Stimulated activated CD4-positive, alpha-beta T cell treated with anti-CD3 and anti-CD28 coated beads, Interleukin-2, amount 100 ng/mL, for 24 hours (primary cell): ENCODE measurements at places on chromosomes 11 and 22.

DNA sequence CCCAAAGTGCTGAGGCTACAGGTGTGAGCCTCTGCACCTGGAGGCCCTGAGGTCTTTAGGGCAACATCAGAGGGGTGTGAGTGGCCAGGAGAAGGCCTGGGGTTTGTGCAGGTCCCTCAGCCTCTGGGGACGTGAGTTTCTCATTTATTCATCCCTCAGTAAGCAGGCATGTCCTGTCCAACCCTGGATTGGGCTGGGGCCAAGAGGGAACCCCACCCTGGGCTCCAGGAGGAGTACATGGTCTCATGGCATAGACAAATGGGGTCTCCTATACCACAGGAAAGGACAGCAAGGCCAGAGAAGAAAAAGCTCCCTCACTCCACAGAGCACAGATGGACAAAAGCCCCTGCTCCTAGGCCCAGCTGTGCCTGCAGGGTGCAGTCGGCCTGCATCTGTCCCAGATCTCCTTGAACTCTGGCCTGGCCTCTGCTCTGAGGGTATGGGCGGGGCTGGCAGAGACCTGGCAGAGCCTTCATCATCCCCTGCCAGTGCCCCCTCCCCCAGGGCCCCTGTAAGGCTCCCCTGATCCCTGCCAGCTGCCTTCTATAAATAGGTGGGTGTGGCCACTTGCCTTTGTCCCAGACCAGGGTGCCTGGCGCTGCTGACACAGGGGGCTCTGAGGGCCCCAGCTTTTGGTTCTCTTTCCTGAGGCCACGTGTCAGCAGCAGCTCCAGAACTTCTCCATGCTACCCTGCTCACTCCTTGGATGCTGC lies 34.6 kb downstream of the A4GALT start:
- no peak for DNase-seq

DNA sequence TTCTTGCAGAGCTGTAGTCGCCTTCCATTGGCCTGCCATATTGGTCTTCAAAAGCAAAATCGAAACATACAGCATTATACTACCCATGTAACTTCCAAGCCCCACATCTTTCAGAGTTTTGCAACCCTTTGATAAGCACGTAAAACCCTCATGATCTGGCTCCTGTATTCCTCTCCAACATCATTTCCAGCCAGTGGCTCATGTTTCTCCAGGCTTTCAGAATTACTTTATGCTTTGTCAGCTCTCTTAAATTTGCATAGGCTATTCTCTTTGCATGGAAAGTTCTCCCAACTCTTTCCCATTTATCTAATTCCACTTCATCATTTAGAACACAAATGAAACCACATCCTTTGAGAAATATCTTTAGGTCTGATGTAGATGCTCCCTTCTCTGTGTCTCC lies 67.8 kb upstream of the DDI1 start:
- DNase-seq = no peak

DNA sequence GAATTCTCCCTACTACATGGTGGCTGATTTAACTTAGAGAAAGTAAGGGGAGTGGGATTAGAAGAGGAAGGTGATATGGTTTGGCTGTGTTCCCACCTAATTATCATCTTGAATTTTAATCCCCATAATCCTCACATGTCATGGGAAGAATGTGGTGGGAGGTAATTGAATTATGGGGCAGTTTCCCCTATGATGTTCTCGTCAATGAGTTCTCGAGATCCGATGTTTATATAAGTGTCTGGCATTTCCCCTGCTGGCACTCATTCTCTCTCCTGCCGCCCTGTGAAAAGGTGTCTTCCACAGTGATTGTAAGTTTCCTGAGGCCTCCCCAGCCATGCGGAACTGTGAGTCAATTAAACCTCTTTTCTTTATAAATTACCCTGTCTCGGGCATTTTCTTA lies 169.3 kb downstream of the CASP12 start:
- DNase-seq = no peak

- peak; percentile 56 for DNase-seq
Observed at GRCh38 chr11:122656631-122657101, 1.1 kb downstream of the UBASH3B start.

DNA sequence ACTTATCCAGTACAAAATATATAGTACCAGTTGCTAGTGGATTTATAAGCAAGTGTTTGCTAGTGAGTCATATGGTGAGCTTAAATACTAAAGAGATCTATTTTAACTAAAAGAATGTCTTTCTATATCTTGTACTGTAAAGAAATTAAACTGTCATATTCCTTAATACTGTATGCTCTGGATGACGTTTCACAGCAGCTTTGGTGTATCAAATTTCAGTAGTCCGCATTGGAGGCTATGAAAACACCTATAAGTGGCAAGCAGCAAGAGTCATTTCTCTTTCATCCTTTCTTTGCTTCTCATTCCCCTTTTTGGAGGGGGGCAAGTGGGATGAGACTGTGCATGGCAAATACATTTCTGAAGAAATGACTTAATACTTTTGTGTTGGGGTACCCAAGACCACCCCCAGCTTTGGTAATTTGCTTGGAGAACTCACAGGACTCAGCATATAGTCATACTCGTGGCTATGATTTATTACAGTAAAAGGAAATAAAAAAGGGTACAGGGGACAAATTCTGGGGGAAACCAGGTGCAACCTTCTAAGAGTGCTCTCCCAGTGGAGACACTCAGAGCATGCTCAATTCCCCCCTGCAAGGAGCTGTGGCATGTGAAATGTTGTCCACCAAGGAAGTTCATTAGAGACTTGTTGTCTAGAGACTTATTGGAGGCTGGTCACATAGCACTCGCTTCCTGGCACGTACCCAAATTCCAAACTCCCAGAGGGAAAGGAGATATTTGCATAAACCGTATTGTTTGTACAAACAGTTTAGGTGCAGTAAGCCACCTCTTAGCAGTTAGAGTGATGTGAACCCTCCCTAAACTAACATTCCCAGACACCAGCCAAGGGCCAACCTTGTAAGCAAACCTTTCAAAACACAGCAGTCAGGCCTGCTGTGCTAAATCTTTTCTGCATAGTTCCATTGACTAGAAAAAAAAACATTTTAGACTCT lies 210.8 kb downstream of the PGR start:
- DNase-seq = no peak

DNA sequence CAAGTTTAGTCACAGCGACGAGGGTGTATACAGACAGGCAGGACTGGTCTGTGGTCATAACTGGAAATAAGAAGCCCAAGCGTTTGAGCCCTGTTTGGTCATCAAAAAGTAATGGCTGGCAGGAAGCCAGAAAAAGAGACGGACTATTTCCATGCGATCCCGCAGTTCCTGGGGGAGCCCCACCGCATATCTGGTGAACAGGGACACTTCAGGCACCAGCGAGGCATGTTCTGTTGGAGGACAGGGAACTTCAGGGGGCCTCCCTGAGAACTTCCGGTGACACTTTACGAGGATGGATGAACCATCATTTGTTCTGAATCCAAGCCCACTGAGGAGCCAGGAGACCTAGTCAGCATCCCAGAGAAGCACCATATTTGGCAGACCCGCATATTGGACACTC lies 29.7 kb upstream of the TRIM29 start:
- DNase-seq = no peak

DNA sequence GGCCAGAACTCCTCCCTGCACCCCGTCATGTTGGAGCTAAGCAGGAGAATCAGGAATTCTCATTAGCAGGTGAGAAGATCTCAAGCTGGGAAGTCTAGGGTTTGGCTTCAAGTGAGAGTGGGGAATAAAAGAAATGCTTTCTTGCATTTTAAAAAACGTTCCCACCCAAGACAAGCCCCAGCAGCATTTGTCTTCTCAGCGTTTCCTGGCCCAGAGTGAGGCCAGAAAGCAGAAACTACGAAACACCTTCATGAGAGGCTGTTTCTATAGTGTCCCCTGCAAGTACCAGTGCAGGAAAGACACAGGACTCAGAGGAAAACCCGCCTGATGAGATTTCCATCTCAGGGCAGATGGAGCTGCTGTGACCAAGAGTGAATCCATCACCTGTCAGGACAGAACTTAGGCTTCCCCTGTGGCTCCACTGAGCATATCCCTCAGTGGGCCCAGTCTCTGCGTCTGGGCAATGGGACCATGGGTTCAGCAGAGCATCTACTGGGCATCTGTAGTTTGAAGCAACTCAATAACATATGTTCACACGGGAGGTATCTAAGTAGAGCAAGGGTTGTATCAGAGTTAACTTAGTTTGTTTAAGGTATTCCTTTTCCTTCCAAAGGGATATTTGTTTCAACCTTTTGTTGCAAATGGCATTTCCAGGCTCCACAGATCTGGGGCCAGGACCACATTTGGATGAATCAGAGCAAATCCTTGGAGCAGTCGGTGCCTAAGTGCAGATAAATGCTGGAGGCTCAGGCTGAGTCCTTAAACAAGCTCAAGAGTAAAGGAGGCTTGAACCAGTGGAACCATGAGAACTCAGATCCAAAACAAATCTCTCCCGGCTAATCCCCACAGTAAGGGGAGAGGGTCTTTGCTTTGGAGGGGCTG lies 548.3 kb downstream of the MIAT start:
- no peak for DNase-seq

GRCh38 chr11:112404112-112404511 lies 143.5 kb upstream of the PLET1 start:
- DNase-seq = no peak

GRCh38 chr11:94635072-94635471 lies 67.9 kb downstream of the PIWIL4 start:
- no peak for DNase-seq

DNA sequence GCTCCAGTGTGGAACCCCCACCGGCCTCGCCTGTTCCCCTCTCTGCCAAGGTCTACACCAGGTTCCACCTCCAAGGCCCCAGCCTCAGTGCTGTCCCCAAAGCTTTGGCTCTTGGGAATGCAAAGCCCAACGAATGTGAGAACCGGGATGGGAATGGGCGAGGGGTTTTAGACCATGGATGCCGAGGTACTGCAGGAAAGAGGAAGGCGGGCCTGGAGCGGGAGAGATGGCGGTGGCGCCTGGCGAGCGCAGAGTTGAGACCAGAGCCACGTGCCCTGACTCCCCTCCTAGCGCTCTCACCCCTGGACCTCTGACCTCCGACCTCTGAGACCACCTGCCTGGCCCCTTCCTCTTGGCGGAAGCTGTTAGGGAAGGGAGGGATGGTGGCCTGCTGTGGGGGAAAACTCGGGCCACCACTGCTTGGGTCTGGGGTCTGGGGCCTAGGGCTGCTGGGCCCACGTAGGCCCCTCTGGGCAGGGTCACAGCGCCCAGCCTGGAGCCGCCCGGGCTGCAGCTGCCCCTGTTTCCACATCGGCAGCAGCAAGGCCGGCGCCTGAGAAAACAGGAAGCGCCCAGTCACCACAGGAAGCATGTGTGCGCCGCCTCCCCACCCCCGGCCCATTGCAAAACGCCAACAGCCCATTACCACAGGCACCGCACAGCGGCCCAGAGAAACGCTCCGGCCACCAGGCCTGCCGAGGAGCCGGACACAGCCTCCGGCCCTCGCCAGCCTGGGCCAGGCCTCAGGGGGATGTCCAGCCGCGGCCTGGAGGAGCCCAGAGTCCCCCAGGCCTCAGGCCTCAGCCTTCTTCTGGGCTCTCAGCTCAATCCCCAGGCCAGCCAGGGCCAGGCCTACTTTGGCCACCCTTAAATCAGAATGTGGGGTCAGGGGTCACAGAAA lies 13.8 kb upstream of the SLC39A13 start:
- peak; percentile 63 for DNase-seq

- no peak for DNase-seq
Observed at GRCh38 chr11:74682731-74683278, 48.4 kb downstream of the CHRDL2 start.

DNA sequence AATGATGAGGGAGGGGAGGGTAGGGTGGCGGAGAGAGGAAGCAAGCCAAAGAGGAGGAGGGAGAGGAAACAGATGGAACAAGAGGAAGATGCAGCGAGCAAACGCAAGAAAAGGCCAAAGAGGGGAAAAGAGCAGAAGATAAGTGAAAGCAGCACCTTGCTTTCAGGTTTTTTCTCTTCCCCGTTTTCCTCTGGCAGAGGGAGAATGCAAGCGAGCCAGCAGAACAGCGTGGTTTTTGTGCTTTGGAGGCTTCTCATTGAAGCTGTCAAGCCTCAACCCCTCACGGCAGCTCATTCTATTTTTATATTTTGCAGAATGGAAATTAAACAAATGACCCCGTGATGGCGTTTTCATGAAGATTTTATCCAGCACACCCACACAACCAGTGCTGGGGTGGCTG lies 67.1 kb upstream of the GRAMD1B start:
- DNase-seq = no peak

DNA sequence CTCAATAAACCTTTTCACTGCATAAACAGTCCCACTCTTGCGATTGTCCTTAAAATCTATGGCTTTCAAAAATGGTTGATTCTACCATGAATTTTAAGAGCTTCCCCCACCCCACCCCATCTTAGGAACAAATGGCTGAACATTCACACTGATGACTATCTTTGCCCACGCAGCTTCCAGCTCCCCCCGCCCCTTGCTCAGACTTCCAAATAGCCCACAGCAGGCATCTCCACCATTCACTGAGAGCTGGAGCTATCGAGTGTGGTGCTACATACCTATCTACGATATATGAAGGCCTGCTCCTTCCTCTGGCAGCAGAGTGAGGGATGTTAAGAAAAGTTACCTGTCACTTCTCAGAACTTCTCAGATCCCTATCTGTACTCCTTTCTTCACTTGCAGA lies 26.7 kb downstream of the EIF3F start:
- DNase-seq = no peak

DNA sequence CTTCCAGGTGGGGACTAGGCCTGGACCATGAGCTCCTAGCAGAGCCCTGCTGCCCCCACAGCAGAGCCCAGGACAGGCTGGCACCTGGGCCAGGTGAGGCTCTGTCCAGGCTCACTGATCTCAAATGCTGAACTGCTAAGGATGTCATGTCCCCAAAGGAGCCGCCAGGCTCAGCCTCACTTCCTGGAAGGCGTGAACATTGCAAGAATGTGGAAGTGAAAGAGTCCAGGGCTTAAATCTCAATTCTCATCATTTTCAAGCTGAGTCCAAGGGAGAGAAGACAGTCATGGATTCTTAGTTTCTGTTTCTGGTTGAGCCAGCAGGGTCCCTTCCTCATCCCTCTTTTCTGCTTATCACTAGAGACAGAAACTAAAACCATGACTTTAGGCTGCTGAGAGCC lies 5.0 kb downstream of the ASCL2 start:
- DNase-seq = peak; percentile 30

DNA sequence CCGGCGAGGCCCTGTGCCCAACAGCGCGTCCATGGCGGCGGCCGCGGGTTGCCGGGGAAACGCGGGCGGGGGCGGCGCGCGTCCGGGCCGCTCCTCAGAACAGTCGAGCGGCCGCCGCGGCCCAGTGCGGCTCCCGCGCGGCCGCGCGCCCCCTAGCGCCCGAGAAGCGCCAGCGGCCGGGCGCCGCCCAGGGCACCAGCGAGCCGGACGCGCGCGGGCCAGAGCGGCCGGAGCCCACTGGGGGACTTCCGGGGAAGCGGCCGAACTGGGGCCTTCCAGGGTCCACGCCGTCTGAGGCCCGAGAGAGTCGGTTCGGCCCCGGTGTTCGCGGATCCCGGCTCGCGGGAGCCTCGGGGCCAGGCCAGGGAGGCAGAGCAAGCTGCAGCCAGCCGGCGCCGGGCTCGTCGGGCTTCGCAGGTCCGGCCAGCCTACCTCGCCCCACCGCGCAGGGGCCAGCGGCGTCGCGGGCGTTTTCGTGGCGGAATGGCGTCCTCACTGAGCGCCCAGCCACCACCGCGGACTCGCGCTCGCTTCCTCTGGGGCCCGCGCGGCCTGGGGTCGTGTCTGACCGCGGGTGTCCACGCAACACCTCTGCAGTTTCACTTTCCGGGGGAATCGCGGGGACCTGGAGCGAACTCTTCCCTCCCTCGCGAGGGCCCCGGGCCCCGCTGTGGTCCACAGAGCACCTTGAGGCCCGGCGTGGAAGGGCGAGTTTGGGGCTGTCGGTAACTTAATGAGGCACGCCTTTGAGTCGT lies at the start of gene DENND6B:
Gene DENND6B (minus strand): TSS at position 57 of the 755 bp plus-strand sequence. CDS start 24 bp downstream, at position 33.
- peak; percentile 77 for DNase-seq
